ENCODE measurements at places on chromosomes 6 and 20.

DNA sequence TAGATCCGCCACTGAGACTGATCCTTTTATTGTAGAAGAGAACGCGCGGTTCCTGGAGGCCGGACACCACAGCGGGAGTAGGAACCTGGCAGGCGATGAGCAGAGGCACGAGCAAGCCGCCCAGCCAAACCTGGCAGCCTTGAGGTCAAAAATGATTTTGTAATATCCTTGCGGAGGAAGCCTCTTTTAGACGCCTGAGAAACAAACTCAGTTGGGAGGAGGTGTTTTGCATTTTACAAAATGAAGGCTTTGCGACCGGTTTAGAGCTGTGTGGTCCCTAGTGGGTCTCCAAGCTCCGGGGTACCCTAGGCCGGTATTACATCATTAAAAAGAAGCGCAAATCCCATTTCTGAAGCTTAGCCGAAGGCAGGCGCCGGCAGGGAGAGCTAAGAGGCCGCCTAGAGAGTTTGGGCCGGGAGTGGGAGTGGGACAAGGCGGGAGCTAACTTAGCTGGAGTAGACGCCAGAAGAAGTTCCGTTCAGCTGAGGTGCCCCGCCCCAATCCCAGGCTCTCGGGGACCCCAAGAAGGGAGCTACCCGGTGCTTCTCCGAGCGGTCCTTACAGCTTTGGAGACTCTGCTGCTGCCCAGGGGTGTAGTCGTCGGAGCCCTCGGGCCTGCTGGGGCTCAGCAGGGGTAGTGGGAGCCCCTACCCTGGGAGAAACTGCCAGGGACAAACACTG, 1.9 kb upstream of the TBX18 start:
- DNase-seq = no peak

DNA sequence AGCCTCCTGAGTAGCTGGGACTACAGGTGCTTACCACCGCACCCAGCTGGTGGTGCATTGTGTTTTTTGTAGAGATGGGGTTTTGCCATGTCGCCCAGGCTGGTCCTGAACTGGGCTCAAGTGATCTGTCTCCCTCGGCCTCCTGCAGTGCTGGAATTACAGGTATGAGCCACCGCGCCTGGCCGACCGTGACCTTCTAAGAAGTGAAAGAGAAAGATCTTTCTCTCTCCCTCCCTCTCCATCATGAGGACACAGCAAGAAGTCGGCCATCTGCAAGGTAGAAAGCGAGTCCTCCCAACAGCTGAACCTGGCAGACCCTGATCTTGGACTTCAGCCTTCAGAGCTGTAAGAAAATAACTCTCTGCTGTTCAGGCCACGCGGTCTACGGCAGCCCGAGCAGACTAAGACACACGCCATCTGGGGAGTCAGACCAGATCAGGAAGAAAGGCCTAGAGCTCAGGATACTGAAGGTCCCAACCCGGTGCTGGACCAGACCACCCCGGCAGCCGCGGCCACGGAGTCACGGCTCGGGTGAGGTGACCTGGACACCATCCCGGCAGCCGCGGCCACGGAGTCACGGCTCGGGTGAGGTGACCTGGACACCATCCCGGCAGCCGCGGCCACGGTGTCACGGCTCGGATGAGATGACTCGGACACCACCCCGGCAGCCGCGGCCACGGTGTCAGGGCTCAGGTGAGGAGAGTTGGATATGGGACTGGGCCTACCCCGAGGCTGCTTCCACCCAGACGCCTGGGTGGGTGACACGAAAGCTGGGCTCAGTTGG, 9.6 kb downstream of the GMEB2 start:
- no peak for DNase-seq

DNA sequence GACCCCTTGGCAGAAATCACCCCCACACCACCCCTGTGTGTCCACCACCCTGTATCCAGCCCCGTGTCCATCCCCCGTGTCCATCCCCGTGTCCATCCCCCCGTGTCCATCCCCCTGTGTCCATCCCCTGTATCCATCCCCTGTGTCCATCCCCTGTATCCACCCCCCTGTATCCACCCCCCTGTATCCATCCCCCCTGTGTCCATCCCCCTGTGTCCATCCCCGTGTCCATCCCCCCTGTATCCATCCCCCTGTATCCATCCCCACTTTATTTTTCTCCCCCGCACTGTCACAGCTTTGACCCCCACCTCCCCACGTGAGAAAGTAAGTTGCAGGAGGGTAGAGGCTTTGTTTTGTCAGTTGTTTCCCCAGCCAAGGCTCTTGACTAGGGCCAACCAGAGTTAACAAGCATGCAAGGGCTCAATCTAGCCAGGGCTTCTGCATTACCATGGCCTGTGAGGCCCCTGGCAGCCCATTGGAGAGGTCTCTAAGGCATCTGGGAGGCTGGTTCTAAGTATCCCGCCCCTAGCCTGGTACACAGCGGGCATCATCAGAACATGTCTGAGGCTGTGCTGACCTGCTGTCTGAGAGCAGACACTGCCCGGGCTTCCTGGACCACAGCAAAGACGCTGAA, 18.1 kb upstream of the SIRPA start:
- no peak for DNase-seq

DNA sequence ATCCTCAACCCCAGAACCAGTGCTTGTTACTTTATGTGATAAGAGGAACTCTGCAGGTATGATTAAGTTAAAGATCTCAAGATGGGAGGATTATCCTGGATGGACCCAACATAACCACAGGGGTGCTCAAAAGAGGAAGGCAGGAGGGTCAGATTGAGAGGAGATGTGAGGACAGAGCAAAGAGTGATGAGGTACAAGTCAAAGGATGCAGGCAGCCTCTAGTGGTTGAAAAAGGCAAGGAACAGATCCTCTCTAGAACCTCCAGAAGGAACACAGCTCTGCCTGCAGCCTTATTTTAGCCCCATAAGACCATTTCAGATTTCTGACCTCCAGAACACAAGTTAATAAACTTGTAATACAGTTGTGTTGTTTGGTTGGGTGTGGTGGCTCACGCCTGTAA, 41.2 kb downstream of the PDSS2 start:
- DNase-seq = no peak
